Activated CD4-positive, alpha-beta memory T cell treated with anti-CD3 and anti-CD28 coated beads for 36 hours (primary cell): ENCODE measurements at places on chromosomes 11 and 22. TPM values are rescaled to one million over a fixed set of nuclear protein-coding genes. Genes with fewer than 3 reads are reported as not detected.

- no peak for DNase-seq
Measured at GRCh38 chr11:104060004-104060794, 23.8 kb downstream of the DDI1 start.

DNA sequence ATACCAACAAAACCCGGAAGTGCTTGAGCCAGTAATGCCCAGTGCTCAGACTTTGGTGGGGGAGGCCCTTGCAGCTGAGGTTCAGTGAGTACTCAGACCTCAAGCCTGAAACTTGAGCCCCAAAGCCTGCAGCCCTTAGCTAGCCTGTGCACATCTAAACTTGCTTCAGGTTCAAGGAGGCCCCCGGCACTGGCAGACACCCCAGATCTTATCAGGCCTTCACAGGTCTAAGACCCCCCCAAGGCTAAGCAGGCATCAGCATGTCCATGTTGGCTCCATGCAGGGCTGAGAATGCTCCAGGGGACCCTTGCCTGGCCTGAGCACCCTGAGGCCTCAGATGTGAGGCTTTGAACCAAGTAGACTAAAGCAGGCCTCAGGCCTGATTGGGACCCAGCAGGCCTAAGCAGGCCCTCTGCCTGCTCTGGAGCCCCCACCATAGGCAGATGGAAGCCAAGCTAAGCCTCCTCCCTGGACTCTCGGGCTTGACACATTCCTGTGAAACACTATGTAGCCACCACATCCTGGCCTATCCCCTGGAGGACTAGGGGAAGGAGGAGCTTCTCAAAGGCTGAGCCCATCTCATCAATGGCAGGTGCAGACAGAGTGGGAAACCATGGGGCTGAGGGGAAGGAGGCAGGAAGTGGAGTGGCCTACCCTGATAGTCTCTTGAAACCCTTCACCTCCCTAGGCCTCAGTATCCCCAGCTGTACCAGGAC is 1.2 kb upstream of the CASTOR1 start:
- no peak for DNase-seq

DNA sequence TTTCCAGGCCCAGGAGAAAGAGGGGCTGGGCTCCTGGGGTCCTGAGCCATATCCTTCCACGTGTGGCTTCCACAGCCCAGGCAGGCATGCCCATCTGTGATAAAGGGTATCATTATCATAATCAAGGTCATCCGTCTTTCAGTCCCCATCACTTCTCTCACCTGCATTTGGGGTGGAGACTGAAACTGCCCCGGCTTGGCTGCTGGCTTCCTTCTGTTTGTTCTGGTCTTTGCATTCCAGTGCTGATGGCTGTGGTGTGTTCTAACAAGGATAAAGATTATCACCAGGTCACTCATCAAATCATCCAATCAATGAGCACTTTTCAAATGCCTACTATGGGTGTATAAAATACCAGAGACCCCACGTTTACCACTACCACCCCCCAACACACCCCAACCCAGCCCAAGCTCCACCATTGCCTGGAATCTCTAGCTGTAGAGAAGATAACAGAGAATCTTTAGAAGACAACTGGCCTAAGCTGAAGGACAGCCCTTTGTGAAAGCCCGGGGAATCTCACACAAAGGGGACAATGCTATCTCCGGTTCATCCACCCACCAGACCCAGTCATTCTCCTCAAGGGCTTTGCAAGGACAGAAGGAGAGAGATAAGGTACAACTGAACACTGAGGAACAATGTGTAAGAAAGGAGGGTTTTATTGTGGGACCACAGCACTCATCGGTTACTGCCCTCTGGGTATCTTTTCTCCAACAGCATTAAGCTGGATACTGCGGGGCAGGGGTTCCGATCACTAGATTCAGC is 54.9 kb downstream of the AHNAK start:
- DNase-seq = no peak

- no peak for DNase-seq
Measured at GRCh38 chr11:325796-326591, 5.3 kb upstream of the IFITM3 start.

- DNase-seq = no peak
Measured at GRCh38 chr11:119087747-119088241, 3.1 kb downstream of the HMBS start.

Gene OR4A47
- not detected for total RNA-seq
